CD14-positive monocyte (primary cell): ENCODE measurements at places on chromosomes 12 and 14. TPM values are rescaled to one million over a fixed set of nuclear protein-coding genes. Genes with fewer than 3 reads are reported as not detected.

The GRIN2B gene
- not detected for polyA plus RNA-seq

The RHNO1 gene
- 9.2 and 10.2 TPM in 2 replicates for polyA plus RNA-seq

The REC8 gene
- 2.3 TPM for polyA plus RNA-seq

GRCh38 chr12:75656210-75656609, 144.8 kb upstream of the KRR1 start:
- DNase-seq, result no peak

- no peak for DNase-seq
These were observed 40.0 kb downstream of the SMUG1 start for GRCh38 chr12:54148560-54149429.

GRCh38 chr12:73486256-73486655, 1051.4 kb upstream of the ATXN7L3B start:
- no peak for DNase-seq

- DNase-seq, result no peak
These were observed 153.6 kb downstream of the KTN1 start for GRCh38 chr14:55733599-55733998.

DNA sequence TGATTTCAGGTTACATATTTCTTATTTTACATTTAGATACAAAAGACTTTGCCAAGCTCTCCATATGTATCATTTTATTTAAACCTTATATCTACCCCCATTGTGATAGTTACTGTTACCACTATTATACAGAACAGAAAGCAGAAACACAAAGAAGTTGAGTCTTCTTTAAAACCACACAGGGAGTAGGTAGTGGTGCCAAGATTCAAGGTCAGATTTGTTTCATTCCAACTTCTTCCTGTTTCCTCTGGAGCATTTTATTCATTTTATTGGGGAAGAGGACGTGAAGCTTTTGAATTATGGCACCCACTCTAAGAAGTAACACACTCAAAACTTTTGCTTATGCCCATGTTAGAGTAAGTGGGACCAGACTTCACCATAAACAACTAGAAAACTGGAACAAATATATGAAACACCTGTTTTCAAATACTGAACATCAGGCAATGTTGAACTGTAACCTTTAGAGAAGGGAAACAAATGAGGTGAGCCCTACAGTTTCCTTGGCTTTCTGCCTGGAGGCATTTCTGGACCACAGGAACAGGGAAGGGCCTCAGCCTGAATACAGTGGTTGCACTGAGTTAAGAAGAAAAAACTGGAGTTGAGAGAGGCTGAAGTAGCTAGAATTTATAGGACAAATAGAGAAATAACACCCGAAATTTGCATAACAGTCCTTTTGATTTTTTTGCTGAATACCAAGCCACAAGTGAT, 160.4 kb upstream of the SSTR1 start:
- no peak for DNase-seq

DNA sequence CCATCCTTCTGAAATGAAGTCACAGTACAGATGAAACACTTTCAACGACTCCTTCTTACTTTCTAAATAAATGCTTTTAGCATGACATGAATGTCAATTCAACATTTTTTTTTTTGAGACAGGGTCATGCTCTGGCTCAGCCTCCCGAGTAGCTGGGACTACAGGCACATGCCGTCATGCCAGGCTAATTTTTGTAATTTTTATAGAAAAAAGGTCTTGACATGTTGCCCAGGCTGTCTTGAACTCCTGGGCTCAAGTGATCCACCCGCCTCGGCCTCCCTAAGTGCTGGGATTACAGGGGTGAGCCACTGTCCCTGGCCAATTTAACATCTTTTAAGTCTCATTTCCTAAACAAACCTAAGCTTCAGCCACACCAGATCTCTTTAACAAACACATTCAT, 16.4 kb downstream of the GALNT6 start:
- DNase-seq, result no peak

- DNase-seq, result peak; percentile 50
These were observed 3.1 kb downstream of the SINHCAF start for GRCh38 chr12:31322801-31323207.

DNA sequence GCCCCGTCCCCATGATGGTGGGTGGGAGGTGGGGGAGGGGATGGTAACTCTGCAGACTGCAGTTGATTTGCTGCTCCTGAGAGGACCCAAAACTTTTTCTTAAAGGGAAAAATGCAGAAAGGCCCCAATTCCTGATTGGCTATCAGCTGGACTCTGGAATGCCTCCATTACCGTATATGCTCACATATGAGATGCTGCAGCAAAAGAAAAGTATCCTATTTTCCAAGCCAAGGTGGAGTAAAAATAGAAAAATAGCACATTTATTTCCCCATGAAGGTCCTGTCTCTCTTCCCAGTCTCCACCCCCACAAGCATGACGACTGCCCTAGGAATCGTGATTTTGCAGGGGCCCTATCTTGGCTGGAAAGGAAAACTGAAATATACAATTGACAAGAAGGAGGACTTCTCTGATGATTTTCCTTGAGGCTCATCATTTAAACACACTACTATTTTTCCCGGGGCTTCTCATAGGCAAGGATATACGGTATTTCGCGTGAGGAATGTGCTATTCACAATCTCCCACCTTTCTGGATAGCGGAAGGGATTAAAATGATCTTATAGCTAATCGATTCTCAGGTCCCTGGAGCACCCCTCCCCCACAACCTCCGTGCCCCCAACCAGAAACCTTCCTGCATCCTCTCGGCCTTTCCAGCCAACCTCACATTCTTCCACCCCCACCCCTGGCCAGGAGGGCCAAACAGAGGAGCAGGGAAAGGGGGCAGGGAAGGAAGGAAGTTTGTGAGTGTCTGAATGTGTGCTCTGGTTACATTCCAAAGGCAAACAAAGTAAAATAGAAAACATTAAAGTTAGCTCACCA, 138.9 kb upstream of the CCND2 start:
- DNase-seq, result no peak

DNA sequence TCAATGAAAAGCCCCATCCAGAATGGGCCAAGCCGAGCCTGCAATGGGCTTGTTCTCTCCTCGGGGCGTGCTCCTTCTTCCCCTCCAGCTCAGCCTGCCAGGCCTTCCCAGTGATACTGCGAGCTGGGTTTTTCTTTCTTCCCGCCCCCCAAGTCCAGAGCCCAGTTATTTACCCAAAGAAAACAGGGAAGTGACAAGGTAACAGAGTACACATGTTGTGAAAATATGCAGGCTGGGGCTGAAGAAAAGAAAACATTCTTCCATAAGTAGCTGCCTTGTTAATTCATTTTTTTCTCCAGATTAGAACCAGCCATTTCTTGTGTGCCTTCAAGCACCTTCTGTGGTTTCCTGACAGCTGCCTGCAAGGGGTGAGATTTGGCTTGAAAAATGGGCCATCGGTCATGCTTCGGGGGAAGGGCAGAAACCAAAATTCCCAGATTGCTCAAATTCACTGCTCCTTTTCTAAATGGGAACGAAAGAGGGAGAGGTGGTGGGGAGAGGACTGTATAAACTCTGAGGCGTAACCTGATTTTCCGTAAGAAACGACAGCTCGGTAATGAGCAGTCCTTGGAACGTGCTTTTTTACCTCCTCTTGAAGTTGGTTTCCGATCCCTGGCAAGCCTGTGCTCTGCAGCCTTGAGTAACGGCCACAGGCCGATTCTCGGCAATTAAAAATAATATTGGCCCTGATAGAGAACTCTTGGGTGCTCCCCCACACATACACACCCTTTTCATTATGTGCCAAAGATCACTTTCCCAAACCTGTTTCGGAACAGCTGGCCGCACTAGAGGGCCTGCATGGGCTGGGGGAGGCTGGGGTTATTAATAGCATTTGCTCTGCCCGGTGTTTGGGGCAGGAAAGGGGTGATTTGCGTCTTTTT, 229.4 kb downstream of the ZFP36L1 start:
- DNase-seq, result no peak

DNA sequence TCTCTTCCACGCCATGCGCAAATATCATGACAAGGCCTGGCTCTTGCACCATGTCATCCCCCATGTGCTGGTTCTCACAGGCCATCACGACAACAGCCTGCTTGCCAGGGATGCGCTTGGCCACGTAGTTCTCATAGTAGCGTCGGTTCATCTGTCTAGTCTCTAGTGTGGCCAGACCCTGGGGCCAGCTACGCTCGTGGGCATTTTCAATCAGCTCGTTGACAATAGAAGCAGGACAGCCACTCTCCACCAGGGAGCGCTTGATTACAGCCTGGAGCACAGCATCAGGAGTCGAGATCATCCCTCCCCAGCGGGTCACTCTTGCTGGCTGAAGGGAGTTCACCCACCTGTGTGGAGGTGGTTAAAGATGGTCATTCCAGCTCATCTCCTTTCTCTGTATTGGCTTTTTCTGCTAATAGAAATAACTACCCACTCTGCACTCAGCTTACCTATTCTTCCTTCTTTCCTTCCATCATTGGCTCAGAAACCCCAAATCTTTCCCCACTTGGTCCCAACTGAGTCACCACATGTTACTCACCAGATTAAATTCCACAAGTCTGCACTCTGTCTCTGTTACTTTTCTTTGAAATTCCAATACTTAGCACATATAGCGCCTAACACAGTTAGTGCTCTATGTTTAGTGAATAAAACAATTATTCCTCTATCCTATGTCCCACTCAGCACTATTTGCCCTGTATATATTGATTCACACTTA, 15.1 kb downstream of the RNF41 start:
- peak; percentile 35 for DNase-seq
